Tibial artery (tissue), 4 donors: ENCODE measurements at places on chromosomes 2 and 18.
A peak's percentile ranks its signal among the peaks of the same experiment; 100 is the strongest.

- DNase-seq, result no peak
Observed at GRCh38 chr2:196249860-196250259, 78.5 kb upstream of the STK17B start.

DNA sequence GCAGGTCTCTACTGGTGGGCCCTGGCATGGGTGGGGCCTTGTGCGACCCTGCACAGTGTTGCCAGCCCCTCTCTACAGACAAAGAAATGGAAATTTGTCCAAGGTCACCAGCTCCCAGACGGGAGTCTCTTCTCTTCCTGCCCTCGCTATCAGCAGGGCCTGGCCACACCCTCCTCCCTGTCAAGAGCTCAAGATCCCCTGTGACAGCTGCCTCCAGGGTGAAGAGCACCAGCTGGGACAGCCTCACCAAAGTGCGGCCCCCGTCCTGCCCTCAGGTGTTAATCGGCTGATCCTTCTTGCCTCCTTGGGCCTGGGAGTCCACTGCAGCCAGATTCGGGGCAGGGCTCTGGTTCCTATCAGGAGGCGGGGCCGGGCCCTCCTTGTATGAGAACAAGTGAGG is 259.1 kb downstream of the TWIST2 start:
- no peak for DNase-seq

- DNase-seq, result no peak
Observed at GRCh38 chr2:173792741-173793140, 172.4 kb downstream of the SP3 start.

DNA sequence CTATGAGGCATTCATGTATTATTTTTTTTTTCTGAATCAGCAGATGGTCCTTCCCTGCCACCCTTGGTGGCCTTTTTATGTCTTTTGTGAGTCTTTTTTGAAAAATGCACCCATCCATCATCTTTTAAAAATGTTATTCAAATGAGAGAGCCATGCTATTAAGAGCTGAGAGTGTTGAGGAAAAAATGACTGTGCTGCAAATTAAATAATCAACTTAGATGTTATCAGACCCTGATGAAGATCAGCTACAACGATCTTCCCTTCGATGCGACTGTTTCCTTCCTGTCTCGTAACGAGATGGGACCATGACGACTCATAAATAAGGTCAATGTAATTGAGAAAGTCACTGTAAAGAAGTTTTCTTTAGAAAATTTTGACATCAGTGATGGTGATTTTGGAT is 44.4 kb downstream of the TRIB2 start:
- no peak for DNase-seq

- DNase-seq, result no peak
Observed at GRCh38 chr2:234916674-234917073, 35.1 kb upstream of the SH3BP4 start.

DNA sequence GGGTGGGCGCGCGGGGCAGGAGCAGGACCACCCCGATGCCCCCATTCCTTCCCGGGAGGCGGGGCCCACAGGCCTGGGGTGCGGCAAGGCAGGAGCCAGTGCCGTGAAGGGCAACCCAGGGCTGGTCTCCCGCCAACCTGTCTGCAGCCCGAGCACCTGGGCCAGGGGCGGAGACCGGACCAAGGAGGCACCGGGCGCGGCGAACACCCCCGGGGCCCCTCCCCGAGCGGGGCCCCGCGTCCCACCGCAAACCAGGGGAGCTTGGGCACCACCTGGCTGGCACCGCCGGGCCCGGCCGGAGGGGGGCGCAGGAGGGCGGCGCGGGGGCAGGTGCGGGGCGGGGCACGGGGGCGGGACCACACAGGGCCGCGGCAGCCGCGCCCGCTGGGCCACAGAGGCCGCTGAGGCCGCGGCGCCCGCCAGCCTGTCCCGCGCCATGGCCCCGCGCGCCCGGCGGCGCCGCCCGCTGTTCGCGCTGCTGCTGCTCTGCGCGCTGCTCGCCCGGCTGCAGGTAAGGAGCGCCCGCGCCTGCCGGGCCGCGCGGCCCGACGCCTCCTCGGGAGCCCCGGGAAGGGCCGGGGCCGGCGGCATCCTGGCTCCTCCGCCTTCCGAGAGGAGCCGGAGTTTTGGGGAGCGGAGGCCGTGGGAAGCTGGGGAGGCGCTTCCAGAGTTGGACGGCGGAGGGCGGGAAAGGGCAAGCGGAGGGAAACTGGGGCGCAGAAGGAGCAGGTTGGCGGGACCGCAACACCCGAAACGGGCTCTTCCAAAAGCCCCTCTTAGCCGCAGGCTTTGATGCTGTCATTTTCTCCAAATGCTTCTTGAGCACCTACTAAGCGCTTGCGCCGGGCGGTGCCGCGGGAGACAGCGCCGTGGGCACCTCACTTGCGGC is at the start of gene TNFRSF11A:
TSS of gene TNFRSF11A (plus strand) at position 394 of the 889 bp plus-strand sequence. CDS start at position 437, 43 bp downstream.
- DNase-seq, result no peak

- no peak for DNase-seq
Observed at GRCh38 chr2:112636605-112637288, 9.0 kb upstream of the SLC20A1 start.

DNA sequence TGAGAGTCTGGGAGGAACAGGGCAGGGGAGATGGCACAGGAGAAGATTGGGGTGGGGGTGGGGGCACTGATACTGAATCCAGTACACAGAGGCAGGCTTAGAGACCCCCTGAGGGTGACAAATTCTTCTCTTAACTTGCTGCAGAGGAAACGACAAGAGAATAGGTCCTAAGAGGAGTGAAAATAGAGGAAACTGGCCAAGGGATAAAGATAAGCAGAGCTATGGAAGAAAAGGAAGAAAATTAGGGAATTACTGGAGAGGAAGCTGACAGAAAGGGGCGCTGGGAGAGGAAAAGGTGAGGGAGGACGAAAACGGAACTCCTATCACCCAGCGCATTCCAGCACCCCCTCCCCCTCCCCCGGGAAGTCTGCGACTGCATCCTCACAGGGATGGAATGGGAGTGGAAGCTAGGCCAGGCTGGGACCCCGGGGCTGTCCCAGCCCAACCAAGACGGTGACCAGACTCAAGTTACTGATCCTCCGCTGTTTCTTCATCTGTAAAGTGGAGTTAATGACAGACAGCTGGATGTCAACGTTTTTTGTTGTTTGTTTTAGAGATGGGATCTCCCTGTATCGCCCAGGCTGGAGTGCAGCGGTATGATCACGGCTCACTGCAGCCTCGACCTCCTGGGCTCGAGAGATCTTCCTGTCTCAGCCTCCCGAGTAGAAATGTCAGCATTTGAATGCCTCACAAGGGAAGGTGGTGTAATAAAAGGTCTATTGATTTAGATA is 2.6 kb upstream of the EMX1 start:
- DNase-seq, result no peak

DNA sequence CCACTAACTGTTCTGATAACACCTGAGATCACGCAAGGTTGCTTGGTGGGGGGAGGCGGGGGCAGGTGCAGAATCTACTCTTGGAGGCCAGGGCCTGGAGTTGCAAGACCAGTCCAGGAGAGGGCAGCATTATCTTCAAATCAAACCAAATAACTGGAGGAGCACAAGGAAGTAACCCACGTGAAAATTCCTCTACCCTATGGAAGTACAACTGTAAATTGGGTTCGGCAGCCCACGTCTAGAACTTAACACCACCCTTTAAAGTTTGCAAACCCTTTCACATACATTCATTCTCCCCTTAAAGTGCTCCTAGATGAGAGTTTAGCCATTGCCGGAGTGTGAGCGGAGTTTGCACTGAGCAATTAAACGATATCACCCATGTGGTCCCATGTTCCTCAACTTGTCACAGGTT is 19.6 kb upstream of the CXCR1 start:
- DNase-seq, result peak; percentile 73

DNA sequence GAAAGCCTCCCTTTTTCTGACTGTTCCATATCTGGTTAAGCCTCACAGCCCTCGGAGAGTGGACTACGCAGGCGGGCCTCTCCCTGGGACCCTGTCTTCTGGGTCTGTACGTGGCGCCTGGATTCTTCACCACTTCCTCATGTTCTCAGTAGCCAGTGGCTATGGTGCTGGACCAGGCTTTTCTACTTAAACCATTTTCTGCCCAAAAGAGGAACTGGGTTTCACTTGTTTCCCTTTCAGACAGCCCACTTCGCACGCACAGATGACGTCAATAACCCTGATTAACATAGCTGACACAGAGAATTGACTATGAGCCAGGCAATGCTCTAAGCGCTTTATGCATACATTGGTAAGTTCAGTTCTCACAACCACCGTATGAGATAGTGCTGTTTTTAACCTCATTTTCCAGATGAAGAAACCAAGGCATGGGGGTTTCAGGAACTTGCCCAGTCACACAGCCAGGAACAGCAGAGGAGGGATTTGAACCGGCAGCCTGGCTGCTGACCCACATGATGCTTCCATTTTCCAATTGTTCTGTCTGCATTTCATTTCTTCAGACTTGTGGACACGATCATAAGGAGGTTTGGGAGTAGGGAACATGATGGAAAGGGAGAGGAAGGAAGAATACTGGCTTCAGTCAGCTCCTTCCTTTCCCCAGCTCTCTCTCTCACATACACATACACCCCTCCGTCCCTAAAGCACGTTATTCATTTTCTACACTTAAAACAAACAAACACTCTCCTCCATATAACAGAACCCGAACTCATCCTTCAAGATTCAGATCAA is 41.7 kb downstream of the MYOM1 start:
- peak; percentile 81 for DNase-seq

- DNase-seq, result no peak
Observed at GRCh38 chr2:85822766-85823165, 66.0 kb downstream of the ST3GAL5 start.

DNA sequence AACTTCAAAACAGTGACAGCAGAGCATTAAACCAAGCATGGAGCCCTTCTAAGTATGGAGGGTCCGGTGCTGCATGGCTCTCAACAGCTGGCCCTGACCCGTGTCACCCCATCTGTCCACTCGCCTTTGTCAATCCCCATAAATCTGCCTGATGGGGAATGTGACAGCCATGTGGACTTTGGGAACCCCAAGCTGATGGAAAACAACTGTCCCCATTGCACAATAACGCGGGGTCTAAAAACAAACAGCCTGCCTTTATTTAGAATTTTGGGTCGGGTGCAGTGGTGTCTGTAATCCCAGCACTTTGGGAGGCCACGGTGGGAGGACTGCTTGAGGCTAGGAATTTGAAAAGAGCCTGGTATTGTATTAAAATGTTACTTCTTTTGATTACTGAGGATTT is 17.1 kb upstream of the THADA start:
- DNase-seq, result no peak

DNA sequence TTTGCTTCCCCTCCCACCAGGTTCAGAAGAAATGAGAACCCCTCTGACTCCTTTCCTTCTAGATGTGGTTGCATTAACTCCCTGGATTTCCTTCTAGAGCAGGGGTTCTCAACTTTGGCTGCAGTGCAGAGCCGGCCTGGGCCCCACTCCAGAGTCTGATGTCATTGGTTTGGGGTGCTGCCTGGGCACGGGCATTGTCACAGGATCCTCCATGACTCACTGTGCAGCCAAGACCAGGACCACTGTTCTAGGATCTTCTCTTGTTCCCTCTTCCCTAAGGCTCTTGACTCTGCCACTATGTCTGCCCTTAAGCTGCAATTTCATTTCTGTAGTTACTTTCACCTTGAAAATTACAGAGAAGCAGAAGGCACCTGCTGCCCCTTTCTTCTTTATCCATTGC is 31.8 kb downstream of the TBC1D8 start:
- DNase-seq, result peak; percentile 54

DNA sequence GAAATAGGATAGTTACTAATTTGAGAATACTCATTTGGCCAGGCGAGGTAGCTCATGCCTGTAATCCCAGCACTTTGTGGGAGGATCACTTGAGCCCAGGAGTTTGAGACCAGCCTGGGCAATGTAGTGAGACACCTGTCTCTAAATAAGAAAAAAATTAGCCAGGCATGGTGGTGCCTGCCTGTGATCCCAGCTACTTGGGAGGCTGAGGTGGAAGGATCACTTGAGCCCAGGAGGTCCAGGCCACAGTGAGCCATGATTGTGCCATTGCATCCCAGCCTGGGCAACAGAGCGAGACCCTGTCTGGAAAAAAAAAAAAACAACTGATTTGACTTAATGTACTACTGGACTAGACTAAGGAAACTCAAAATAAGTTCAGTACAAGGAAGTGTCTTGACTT is 32.7 kb upstream of the ZNF638 start:
- no peak for DNase-seq

DNA sequence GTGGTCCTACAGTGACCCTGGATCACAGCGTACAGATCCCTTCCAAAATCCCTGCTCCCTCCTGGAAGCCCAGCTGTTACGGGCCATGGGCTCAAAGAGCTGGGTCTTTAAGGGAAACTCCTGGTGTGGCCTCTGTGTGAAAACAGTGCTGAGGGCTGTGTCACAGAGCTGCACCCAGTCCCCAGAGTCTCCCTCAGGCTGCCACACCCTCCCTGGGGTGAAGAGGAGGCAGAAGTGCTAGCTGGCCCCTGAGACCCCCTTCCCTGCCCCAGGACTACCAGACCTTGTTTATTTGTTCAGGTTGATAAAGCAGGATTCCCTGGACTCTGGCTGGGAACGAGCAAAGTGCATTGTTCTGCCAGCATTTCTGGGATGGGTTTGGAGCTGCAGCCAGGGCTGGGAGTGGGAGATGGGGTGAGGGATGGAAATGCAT is 7.7 kb downstream of the ATOH8 start:
- no peak for DNase-seq

- DNase-seq, result no peak
Observed at GRCh38 chr18:45602926-45603325, 12.3 kb upstream of the SLC14A2 start.

DNA sequence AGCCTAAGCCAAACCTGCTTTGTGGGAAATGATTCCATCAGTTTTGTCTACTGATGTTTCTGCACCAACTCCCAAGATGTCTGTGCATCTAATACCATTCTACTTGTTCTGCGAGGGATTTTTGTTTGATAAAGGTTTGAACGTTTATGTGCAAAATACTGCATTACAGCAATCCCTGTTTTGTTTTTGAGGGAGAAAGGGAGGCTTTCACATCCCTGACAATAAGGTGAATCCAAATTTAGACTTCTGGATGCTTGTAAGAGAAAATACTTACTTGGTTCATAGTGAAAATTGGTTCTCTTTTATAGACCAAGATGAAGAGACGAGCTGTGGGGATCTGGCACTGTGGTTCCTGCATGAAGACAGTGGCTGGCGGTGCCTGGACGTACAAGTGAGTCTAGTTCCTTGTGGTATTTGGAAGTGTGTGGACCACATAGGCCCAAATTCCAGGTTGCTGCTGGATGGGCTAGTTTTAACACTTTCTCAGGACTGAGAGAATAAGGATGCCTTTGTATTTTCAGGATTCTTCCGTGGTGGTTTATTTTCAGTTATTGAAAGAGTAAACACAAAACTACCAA is 1.1 kb downstream of the RPL37A start:
- DNase-seq, result no peak

DNA sequence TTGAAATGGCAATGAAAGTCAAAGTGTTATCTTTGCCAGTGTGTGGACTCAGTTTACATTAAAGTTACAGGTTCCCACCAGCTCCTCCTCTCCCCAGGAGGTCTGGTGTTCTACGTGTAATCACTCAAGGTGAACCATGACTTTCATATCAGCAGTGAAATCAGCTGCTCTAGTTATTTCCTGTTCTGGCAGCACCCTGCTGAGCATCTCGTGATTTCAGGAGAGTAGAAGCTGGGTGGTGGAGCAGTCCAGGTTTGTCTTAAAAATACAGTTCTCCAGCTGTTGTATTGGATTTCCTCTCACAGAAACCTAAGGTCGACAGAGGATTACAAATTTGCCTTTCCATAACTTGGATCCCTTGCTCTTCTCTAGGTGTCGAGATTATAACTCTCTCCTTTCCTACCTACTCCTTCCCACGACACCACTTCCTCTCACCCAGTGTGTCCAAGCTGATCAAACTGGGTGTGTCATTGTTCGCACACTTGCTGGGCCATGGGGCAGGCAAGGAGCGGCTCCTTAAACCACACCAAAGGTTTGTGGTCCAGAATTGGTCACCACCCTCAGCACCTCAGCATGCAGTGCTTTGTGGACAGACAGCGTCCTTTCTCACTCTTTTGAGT is 13.0 kb upstream of the ARHGAP25 start:
- no peak for DNase-seq
